ENCODE measurements at places on chromosomes 4 and X.

- no peak for DNase-seq
Observed at GRCh38 chrX:29376584-29376983, 789.3 kb downstream of the IL1RAPL1 start.

- DNase-seq: no peak
Observed at GRCh38 chr4:71709961-71710360, 73.9 kb downstream of the GC start.

- no peak for DNase-seq
Observed at GRCh38 chrX:81868979-81869378, 667.1 kb downstream of the SH3BGRL start.

- no peak for DNase-seq
Observed at GRCh38 chrX:39826813-39827543, 270.8 kb downstream of the BCOR start.

Measured in activated CD8-positive, alpha-beta memory T cell treated with anti-CD3 and anti-CD28 coated beads for 1 hour (primary cell).